ENCODE measurements at places on chromosomes 2 and 18. TPM values are rescaled to one million over a fixed set of nuclear protein-coding genes. Genes with fewer than 3 reads are reported as not detected.

- DNase-seq, result no peak
These were observed 8.6 kb upstream of the PLEKHM3 start for GRCh38 chr2:208033701-208034502.

- no peak for DNase-seq
These were observed 13.8 kb downstream of the CYP26B1 start for GRCh38 chr2:72133721-72134407.

- no peak for DNase-seq
These were observed 1.1 kb downstream of the NCKAP1 start for GRCh38 chr2:183037074-183037552.

DNA sequence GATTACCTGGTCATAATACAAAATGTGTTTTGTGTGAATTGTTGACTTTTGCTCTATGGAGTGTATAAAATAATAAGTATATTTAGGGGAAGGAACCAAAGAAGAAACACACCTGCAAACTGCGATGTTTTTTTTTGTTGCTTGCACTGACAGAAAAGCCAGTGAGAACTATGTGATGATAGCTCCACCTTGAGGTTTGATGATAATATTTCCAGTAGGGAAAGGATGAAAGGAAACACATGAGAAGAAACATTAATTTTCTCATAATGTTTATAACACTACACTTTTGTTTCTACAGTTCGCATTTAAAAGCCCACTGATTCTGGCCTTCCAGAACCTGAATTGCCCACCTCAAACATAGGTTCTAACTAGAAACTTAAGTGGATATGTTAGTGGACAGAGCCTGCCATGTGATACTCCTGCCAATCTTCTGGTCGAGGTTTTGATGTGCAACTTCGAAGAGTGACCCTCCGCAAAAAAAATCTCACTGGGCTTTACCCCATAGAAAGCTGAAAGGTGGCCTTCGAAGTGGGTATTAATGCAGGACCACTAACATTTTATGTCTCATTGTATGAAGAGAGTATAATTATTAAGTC lies 476.4 kb upstream of the SPHKAP start:
- no peak for DNase-seq

The PXDN gene
- 292 TPM for total RNA-seq

Data from mesothelial cell of epicardium (in vitro differentiated cells).